ENCODE measurements at places on chromosomes 7 and 10.
A peak's percentile ranks its signal among the peaks of the same experiment; 100 is the strongest.

- DNase-seq, result no peak
Observed at GRCh38 chr10:76549171-76549570, 1088.4 kb downstream of the KCNMA1 start.

- DNase-seq, result peak; percentile 68
Observed at GRCh38 chr7:54161621-54162020, 380.6 kb upstream of the VSTM2A start.

DNA sequence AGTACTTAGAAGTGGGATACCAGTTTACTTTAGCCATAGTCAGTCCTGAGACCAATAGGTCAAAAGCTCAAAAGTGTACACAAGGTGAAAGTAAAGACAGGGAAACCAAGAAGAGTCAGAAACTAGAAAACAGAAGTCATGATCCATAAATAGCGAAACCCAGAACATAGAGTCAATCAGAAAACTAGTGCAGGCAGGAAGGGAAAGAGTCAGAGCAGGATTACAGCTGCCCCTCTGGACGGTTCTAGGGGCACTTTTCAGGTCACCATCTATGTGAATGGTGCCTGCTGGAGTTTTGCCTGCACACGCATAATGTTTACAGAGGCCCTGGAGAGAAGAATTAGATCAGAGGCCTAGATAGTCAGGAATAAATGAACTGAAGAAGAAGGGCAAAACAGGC is 22.4 kb upstream of the DMTF1 start:
- no peak for DNase-seq

DNA sequence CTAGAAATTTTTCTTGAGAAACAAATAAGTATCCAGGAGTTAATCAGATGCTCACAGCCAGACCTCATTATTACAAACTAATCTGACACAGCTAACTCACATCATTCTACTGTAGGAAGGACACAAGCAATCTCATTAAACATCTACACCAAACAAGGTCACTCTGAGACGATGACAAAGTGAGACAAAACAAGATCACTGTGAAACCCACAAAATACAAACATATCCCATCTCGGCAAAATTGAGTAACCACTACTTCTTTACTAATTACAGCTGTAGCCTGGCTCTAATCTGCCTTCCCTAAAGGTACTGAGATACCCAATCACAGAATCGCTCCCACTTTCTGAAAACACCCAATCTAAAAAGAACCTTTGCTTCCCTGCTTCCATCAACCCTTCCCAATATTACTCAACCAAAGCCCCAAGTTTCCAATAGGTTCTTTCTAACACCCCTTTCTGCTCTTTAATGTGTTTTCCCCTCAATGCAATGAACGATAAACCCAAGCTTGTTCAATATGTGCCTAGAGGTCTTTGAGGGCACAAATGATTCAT is 26.9 kb downstream of the CCDC6 start:
- no peak for DNase-seq

DNA sequence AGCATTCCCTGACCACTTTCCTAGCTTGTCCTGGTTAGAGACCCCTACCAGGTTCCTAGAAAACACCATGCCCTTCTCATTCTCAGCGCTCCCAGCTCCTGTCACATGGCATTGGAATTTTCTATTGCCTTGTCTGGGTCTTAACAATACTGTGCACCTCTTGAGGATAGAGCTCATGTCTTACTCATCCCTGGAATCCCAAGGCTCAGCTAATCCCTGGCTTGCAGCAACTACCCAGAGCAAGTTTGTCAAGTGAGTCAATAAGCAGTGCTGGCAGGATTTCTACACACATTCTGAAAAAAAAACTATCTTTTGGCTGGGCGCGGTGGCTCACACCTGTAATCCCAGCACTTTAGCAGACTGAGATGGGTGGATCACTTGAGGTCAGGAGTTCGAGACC is 11.7 kb upstream of the PRDX3 start:
- peak; percentile 87 for DNase-seq

DNA sequence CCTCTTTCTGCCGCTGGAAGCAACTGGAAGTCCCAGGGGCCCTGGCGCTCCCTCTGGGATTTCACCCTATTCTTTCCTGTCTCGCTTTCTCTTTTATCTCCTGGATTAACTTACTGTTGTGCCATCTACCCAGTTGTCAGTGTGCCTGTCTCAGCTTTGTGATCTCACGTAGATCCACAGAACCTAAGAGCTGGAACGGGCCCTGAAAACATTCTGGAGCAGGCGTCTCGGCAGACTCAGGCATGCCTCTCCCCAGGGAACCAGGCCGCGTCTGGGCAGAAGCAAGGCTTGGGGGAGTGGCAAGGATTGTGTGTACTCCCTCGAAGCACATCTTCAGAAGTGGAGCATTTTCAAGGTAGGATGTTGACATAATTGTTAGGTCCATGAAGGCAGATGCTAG is 87.2 kb downstream of the KCNMA1 start:
- no peak for DNase-seq

DNA sequence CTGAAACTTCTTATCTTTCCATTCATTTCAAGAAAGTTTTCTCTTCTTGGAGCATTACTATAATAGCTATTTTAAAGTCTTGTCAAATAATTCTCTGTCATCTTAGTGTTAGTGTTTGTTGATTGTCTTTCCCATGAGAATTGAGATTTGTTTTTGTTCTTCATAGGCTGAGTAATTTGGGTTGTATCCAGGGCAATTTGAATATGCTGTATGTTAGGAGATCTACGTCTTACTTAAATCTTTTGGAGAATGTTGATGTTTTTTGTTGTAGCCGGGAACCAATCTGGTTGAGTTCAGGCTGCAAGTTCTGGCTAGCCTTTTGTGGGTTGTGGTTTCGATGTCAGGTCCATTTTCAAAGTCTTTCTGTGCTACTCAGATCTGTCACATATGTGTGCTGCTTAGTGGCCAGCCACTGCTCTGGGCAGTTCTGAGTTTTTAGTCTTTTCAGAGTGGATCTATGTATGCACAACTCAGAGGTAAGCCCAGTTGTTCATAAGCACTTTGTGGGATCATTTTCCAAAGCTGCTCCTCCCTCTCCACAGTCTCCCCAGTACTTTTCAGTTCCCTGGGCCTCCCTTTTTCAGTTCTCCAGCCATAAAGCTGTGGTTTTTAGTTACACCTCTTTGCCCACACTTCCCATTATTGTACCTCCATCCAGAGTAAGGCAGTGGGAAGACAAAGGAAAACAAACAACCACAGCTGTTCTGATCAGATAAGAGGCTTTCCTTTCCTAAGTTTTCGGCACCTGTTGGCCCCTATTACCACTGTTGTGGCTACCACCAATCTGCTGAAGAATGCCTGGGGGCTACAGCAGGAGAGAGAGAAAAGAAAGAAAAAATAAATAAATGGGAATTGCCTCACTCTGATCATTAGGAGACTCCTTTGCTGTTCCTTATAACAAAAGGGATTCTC is 4.7 kb upstream of the CCNJ start:
- DNase-seq, result no peak

DNA sequence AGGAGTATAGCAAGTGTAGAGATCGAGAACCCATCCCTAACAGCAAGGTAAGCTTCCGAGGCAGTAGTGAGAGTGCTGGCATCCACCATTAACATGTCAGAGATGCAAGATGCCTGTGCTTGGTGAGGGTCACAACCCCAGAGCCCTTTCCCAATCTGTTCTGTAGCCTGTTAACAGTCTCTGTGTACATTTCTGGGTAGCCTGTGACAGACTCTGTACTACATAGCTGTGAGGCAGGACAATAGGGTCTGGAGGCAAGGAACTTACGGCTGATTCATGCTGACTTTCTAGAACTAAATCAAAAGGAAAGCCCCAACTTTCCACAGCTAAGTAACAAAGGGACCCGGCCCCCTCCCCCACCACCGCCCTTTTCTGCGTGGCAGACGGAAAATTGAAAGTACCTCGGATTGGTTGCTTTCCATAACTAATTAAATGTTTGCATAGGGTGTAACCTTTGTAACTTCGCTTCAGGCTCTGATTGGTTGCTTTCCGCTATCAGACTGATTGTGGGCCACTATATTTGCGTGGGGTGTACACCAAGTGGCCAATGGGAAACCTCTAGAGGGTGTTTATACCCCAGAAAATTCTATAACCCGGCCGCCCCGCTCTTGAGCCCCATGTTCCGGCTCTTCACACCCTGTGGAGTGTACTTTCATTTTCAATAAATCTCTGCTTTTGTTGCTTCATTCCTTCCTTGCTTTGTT is 1.4 kb upstream of the TMEM168 start:
- DNase-seq, result no peak

DNA sequence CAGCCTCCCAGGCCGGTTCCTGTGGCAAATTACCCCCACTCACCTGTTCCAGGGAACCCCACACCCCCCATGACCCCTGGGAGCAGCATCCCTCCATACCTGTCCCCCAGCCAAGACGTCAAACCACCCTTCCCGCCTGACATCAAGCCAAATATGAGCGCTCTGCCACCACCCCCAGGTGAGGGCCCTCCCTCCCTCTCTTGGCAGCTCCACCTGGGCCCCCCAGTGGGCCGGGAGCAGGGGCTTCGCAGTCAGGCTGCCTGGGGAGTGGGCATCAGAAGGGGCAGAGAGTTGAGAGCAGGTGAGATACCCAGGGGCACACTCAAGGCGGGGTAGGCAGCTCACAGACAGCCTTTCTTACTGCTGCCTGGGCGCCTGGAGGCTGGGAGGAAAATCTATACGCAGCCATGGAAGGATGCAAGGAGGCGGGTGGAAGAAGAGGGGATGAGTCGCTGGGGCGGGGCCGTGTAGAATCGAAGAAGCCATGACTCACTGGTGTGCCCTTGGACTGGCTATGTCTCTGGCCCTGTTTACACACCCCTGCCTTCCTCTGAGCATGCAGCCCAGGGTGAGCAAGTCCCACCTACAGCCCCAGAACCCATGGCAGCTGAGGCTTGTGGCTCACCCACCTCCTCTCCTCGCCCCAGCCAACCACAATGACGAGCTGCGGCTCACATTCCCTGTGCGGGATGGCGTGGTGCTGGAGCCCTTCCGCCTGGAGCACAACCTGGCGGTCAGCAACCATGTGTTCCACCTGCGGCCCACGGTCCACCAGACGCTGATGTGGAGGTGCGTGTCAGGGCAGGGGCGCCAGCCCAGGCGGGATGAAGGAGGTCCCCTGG is 48.6 kb upstream of the PPIF start:
- peak; percentile 97 for DNase-seq

- DNase-seq, result no peak
Observed at GRCh38 chr7:24108906-24109376, 175.0 kb upstream of the NPY start.

DNA sequence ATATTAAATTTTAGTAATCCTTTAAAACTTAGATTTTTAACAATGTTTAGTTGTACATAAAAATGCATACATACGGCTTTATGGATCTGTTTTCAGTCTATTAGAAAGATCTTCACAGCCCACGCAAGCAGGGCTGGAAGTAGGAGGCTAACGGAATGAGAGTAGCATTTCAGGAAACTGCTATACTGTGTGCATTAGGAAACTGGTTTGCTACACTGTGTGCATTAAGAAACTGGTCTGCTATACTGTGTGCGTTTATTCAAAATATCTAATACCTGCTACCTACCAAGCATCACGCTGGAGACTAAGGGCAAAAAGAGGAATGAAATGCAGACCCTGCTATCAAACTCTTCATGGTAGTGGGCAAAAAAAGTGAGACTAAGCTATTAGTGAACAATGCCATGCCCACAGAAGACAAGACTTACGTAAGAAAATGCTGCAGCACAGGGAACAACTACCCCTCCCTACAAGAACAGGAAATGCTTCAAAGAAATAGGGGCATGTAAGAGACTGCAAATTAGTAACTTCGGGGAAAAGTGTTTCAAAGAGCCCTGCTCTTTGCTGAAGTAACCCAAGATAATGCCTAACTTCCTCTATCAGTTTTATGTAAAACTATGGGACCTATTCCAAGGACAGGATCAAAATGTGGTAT is 11.3 kb downstream of the RAB11FIP2 start:
- DNase-seq, result no peak

GRCh38 chr7:102451371-102452054 is 13.2 kb downstream of the ALKBH4 start:
- DNase-seq, result no peak

- no peak for DNase-seq
Observed at GRCh38 chr7:111330235-111330523, 232.1 kb downstream of the IMMP2L start.

- DNase-seq, result no peak
Observed at GRCh38 chr10:86234107-86234506, 132.5 kb downstream of the GRID1 start.

DNA sequence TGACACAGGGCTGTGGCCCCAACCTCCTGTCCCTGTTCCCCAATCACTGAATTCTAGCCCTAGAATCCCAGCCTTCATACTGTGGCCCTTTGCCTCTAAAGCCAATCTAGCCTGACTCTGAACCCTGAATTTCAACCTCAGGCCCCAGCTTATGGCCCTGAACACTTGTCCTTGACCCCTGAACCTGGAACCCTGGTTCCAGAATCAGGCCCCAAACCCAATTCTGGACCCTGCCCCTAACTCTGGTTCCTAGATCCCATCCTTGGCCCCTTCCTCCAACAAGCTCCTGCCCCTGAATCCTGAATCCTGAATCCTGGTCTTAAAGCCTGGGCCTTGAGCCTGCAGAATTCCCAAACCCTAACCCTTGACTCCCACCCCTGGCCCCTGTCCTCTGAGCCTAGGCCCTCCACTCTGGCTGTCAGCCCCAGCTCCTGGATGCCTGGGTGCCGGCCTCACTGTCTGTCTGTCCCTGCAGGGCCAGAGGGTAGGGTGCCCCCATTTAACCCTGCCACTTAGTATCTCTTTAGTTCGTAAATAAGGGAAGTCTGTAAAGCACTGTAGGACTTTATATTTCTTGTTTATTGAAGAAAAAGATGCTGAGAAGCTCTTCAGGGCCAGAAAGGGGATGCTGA is 1.3 kb downstream of the INPP5A start:
- no peak for DNase-seq

GRCh38 chr10:61172182-61172926 is 228.4 kb upstream of the RHOBTB1 start:
- DNase-seq, result no peak

DNA sequence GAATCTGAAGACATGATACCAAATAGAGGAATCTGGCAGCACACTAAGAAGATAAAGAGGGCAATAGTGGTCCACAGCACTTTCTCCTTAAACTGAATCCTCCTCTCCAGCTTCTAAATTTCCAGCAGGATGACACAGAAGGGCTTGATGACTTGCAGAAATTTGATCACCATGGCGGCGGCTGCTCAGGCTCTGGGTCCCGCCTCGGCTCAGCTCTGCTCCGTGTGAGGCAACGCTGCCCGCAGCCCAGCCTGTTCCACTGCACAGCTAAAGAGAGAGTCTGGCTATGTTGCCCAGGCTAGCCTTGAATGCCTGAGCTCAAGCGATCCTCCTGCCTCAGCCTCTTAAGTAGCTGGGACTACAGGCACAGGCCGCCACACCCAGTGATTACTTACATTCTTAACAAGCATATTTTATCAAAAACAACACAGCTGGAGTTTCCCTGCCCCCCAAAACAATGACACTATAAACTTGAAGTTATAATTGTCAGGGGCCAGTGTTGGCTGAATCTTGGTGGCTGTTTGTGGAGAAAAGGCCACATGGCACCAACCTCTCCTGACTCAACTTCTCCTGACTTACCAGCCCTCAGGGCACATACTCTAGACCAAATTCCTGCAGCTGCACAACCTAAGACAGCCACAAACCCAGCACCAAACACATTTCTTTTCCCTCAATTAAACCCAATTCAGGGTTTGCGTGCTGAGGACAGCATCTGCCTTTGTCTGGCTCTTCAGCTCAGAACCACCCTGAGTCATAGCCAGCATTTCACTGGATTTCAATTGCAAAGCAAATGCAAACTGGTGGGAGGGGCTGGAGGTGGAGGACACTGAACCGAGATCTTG is 11.6 kb upstream of the TNPO3 start:
- DNase-seq, result peak; percentile 99

Data from RPMI7951 (cell line).